ENCODE measurements at places on chromosomes 16 and 17.

DNA sequence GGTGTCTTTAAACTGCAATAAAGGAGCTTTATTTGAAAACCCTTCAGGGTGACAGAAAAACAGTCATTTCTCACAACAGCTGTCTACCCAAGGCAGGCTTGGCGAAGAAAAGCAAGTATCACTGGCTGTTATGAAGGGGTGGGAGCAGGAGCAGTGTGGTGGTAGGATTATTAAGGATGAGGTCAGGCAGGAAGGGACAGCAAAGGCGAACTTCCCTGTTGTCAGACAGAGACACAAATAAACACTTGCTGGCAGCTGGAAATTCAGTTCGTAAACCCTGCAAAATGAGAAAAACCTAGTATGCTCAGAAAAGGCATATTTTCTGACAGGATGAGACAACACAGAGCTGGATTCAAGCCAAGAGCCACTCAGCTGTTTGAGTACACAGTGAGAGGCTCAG, 416.3 kb upstream of the CDH5 start:
- no peaks in the 10 kb centered on the region for H3K36me3 ChIP-seq
- H3K27me3 ChIP-seq = no peaks in the 10 kb centered on the region
- no peak overlapping the region for H3K27ac ChIP-seq
- H3K4me1 ChIP-seq = no peaks in the 10 kb centered on the region
- no peak overlapping the region for H3K4me3 ChIP-seq

GRCh38 chr16:49399594-49400364, 26.2 kb downstream of the C16orf78 start:
- H3K27me3 ChIP-seq = no peaks in the 10 kb centered on the region
- no peaks in the 10 kb centered on the region for H3K36me3 ChIP-seq
- no peak overlapping the region for H3K4me3 ChIP-seq
- H3K4me1 ChIP-seq = no peaks in the 10 kb centered on the region
- DNase-seq = no peak
- H3K27ac ChIP-seq = no peak overlapping the region

GRCh38 chr16:59527206-59527997, 793.3 kb upstream of the GOT2 start:
- no peak overlapping the region for H3K27ac ChIP-seq
- no peaks in the 10 kb centered on the region for H3K4me1 ChIP-seq
- no peaks in the 10 kb centered on the region for H3K27me3 ChIP-seq
- H3K4me3 ChIP-seq = no peak overlapping the region

- no peak overlapping the region for H3K27ac ChIP-seq
- H3K4me1 ChIP-seq = no peaks in the 10 kb centered on the region
- no peaks in the 10 kb centered on the region for H3K27me3 ChIP-seq
- no peaks in the 10 kb centered on the region for H3K36me3 ChIP-seq
Measured at GRCh38 chr16:4572715-4573114, 16.6 kb downstream of the C16orf96 start.

DNA sequence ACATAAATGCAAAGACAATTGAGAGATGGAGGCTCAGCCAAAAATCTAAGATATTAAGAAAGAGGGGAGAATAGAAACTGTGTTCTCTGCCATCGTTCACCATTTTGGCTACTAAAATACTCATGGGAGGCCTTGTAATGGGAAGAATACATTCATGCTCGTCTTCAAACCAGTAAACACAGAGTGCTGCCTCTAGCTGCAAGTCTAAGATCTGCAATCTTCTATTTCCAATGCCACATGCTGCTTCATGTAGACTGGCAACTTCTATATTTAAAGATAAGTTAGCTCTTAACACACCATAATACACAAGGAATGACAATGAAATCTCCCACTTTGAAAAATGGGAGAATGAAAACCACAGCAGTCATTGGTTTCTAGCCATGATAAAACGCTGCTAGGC, 387.3 kb downstream of the HS3ST3B1 start:
- H3K27me3 ChIP-seq = no peaks in the 10 kb centered on the region
- DNase-seq = no peak
- no peaks in the 10 kb centered on the region for H3K36me3 ChIP-seq
- H3K4me3 ChIP-seq = no peak overlapping the region
- H3K27ac ChIP-seq = no peak overlapping the region
- H3K4me1 ChIP-seq = no peaks in the 10 kb centered on the region

- no peaks in the 10 kb centered on the region for H3K36me3 ChIP-seq
- H3K4me1 ChIP-seq = no peaks in the 10 kb centered on the region
- DNase-seq = no peak
- H3K4me3 ChIP-seq = no peak overlapping the region
- H3K27me3 ChIP-seq = no peaks in the 10 kb centered on the region
Measured at GRCh38 chr17:48556576-48557401, 11.9 kb upstream of the HOXB2 start.

GRCh38 chr16:49698453-49698815, 157.5 kb downstream of the ZNF423 start:
- no peak overlapping the region for H3K27ac ChIP-seq
- H3K4me1 ChIP-seq = no peaks in the 10 kb centered on the region
- no peaks in the 10 kb centered on the region for H3K27me3 ChIP-seq
- no peak overlapping the region for H3K4me3 ChIP-seq

DNA sequence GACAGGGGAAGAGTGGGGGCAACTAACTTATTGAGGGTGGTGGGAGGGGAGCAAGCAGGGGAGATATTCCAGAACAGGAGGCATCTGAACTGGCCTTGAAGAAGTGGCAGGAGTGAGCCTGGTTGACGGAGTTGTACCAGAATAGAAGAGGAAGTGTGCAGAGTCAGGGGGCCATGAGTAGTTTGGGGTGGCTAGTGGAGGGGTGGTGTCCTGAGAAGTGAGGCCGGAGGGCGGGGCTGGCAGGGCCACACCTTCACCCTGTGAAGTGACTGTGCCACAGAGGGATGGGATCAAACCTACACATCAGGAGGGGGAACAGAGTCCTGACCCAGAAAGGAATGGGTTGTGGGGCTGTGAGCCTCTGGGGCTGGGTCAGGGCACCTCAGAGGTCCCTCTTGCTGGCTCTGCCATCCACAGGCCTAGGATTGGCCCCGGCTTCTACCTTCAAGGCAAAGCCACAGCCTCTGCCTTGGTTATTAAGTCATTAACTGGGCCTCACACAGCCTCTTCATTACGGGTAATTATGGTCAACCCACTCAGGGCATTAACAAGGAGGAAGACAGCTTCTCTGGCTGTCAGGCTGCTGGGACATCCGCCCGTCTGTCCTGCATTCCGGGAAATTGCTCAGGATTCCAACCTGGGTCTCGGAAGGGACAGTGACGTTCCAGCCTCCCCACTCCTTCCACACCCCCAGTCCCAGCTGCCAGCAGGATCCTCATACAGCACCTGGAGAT, 12.7 kb downstream of the SPNS2 start:
- H3K27ac ChIP-seq = no peak overlapping the region
- H3K4me1 ChIP-seq = peaks cover 32% of the 10 kb centered on the region
- no peaks in the 10 kb centered on the region for H3K36me3 ChIP-seq
- no peak for DNase-seq
- no peaks in the 10 kb centered on the region for H3K27me3 ChIP-seq

- no peak for DNase-seq
- no peaks in the 10 kb centered on the region for H3K4me1 ChIP-seq
- H3K4me3 ChIP-seq = no peak overlapping the region
- no peaks in the 10 kb centered on the region for H3K36me3 ChIP-seq
- H3K27me3 ChIP-seq = no peaks in the 10 kb centered on the region
Measured at GRCh38 chr16:58649707-58650106, 20.1 kb upstream of the CNOT1 start.

GRCh38 chr17:77055453-77055852, 85.3 kb upstream of the SEC14L1 start:
- H3K27me3 ChIP-seq = no peaks in the 10 kb centered on the region
- no peaks in the 10 kb centered on the region for H3K36me3 ChIP-seq
- no peak overlapping the region for H3K4me3 ChIP-seq
- no peak overlapping the region for H3K27ac ChIP-seq
- H3K4me1 ChIP-seq = no peaks in the 10 kb centered on the region
- DNase-seq = no peak

DNA sequence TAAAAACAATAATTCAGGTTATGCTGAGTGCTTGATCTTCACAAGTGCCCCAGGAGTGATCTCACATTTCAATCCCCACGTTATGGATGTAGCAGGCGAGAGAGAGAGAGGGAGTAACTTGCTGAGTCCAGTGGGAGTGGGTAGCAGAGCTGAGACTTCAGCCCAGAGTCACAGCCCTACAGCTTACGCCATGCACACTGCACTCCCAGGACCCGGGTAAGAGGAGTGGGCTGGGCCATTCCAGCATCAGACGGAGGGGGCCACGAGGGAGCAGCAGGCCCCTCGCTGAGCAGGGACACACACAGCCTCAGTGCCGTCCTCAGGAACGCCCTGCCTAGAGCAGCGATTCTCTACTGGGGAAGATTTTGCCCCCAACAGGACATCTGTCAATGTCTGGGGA, 9.8 kb upstream of the KIF19 start:
- H3K27ac ChIP-seq = no peak overlapping the region
- H3K4me1 ChIP-seq = no peaks in the 10 kb centered on the region
- H3K36me3 ChIP-seq = no peaks in the 10 kb centered on the region
- H3K4me3 ChIP-seq = no peak overlapping the region

- H3K36me3 ChIP-seq = no peaks in the 10 kb centered on the region
- H3K4me3 ChIP-seq = no peak overlapping the region
- H3K27ac ChIP-seq = no peak overlapping the region
- DNase-seq = no peak
Measured at GRCh38 chr17:68346448-68346847, 55.2 kb downstream of the ARSG start.

- peaks cover 2% of the 10 kb centered on the region for H3K36me3 ChIP-seq
- peaks cover 11% of the 10 kb centered on the region for H3K4me1 ChIP-seq
- H3K4me3 ChIP-seq = no peak overlapping the region
- no peak for DNase-seq
Measured at GRCh38 chr16:69166221-69166833, 20.6 kb upstream of the SNTB2 start.

DNA sequence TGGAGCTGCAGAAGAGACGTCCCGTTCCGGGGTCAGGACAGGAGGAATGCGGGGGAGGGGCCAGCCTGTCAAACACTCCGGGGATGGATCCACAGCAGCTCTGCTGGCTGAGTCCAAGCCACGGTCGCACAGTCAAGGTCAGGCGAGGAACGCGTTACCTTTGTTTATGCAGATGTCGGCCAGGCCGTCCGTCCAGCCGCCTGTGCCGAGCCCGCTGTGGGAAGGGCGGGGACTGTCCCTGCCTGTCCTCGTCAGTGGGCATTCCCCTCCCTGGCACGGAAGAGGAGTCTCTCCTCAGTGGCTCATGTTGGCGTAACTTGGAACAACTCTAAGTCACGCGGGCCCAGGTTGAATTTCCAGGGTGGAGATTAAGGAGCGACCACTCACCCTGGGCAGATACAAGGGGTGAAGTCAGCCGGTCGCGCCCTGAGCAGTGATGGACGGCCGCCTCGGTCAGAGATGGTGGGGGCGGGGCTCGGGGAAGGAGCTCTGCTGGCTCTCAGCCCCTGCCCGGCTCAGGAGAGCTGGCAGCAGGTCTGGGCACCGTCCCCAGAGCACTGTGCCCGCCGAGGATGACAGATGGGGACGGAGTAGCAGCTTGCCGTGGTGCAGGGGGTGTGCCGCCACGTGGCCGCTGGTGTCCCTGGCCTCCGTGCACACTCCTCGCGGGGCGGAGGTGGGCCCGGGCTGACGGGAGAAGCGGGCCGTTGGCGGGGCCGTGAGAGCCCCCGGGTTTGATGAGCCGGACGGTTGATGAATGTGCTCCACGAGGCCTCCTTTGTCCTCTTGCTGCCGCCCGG, 7.3 kb downstream of the CACNA1H start:
- no peak overlapping the region for H3K4me3 ChIP-seq
- no peaks in the 10 kb centered on the region for H3K27me3 ChIP-seq
- no peaks in the 10 kb centered on the region for H3K36me3 ChIP-seq
- peak; percentile 86 for DNase-seq

DNA sequence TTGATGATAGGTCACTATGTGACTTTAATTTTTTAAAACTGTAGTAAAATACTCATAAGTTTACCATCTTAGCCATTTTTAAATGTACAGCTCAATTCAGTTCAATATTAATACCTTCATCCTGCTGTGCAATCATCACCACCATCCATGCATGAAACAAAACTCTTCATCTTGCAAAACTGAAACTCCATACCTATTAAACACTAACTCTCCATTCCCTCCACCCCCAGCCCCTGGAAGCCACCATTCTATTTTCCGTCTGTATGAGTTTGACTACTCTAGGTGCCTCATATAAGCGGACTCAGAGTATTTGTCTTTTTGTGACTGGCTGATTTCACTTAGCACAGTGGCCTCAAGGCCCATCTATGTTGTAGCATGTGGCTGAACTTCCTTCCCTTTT, 9.4 kb upstream of the CNEP1R1 start:
- no peak for DNase-seq
- no peaks in the 10 kb centered on the region for H3K4me1 ChIP-seq
- no peak overlapping the region for H3K27ac ChIP-seq
- no peaks in the 10 kb centered on the region for H3K36me3 ChIP-seq
- no peaks in the 10 kb centered on the region for H3K27me3 ChIP-seq

- H3K4me3 ChIP-seq = no peak overlapping the region
- H3K4me1 ChIP-seq = no peaks in the 10 kb centered on the region
- H3K27me3 ChIP-seq = no peaks in the 10 kb centered on the region
- H3K36me3 ChIP-seq = no peaks in the 10 kb centered on the region
- no peak for DNase-seq
Measured at GRCh38 chr16:78890373-78890895, 710.1 kb downstream of the MAF start.

- H3K4me3 ChIP-seq = no peak overlapping the region
- no peak overlapping the region for H3K27ac ChIP-seq
- H3K27me3 ChIP-seq = no peaks in the 10 kb centered on the region
- DNase-seq = no peak
- H3K4me1 ChIP-seq = no peaks in the 10 kb centered on the region
- H3K36me3 ChIP-seq = no peaks in the 10 kb centered on the region
Measured at GRCh38 chr16:66420396-66420795, 6.7 kb upstream of the BEAN1 start.

- no peaks in the 10 kb centered on the region for H3K27me3 ChIP-seq
- H3K36me3 ChIP-seq = no peaks in the 10 kb centered on the region
Measured at GRCh38 chr16:55255733-55256282, 68.2 kb upstream of the IRX6 start.

- no peaks in the 10 kb centered on the region for H3K36me3 ChIP-seq
- no peaks in the 10 kb centered on the region for H3K4me1 ChIP-seq
- H3K27me3 ChIP-seq = no peaks in the 10 kb centered on the region
- H3K27ac ChIP-seq = no peak overlapping the region
Measured at GRCh38 chr17:15951368-15952047, 6.6 kb downstream of the ADORA2B start.

All from pancreas (tissue), 10 donors.